ENCODE measurements at places on chromosomes 12 and 14.

DNA sequence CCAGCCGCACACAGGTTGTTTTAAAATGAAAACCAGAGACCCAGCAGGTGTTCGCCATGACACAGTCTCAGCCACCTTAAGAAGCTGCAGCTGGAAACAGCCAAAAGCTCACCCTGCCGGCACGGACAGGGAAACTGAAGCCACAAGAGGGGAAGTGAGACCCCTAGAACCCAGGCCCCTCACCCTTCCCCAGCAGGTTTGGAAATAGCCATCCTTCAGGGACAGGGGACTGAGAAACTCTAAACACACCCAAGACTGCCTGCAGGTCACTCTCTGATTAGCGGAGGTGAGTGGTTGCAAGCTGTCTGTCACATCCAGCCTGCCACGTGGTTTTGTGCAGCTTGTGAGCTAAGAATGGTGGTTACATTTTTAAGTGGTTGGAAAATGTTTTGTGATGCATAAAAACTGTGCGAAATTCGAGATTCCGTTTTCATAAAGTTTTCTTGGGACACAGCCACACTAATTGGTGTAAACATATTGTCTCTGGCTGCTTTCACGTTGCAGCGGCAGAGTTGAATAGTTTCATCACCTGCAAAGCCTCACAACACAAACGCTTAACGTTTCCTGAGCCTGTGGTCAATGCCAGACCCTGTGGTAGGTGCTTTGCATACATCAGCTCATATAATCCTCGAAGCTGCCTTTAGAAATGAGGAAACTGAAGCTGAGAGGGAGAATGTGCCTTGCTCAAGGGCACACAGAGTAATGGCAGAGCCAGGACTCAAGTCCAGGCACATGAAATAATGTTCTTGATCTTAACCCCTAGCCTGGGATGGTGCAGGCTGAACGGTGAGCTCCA, 1.7 kb upstream of the SELPLG start:
- DNase-seq: no peak

DNA sequence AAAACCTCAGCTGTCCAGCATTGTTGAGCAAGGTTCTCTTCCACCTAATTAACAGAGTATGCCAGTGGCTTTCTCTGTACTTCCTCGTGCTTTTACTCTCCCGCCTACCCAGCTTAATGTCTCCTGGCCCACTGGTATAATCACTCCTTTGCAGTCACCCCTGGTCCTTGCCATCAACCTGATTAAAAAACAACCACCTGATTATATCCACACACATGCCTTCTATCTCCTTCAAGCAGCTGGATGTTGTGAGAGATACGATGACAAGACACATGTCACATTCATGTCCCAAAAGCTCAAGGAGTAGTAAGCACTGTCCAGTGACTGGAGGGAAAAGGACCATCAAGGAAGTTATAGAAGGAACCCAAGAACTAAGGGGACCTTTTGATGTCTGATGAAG, 241.3 kb upstream of the GRIP1 start:
- DNase-seq: no peak

- DNase-seq: no peak
Measured at GRCh38 chr14:100767003-100767787, 40.5 kb downstream of the DLK1 start.

DNA sequence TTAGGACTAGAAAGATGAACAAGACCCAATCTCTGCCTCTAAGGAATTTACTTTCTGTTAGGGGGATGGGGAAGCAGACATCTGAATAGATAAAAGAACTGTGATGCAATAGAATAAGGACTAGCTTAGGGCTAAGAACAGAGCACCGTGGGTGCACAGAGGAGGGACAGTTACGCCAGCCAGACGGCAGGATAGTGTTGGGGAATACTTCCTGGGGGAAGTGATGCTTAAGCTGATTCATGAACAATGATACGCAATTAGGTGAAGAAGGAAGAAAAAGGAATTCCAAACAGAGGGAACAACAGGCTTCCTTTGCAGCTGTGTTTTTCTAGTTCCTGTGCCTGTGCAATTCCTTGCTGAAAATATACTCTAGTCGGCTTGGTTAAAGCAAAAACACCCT, 501.1 kb downstream of the APAF1 start:
- DNase-seq: no peak

- DNase-seq: no peak
Measured at GRCh38 chr12:76539727-76540126, 19.8 kb downstream of the OSBPL8 start.

GRCh38 chr12:133058203-133059113, 21.1 kb downstream of the ZNF84 start:
- DNase-seq: no peak

DNA sequence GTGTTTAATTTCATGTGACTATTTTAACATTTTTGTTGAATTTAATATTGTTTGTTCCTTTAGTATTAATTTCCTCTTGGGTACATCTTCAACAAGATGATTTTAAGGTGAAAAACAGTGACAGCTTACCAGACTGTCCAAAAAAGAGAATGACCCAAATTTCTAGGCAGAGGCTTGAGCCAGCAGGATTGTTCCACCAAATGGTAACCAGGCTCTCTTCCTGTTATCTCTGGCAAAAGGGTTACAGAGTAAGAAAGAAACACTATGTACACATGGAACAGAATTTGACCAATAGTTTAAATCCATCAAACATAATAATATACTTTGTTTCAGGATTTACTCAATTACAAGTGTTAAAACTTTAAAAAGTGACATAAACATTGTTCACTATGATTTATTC, 39.0 kb downstream of the YAF2 start:
- DNase-seq: no peak

GRCh38 chr14:89349171-89350008, 67.6 kb downstream of the FOXN3 start:
- peak; percentile 65 for DNase-seq

- DNase-seq: peak; percentile 69
Measured at GRCh38 chr12:1791104-1791841, 29.1 kb upstream of the LRTM2 start.

- DNase-seq: peak; percentile 70
Measured at GRCh38 chr12:48810903-48811431, 7.3 kb upstream of the CACNB3 start.

DNA sequence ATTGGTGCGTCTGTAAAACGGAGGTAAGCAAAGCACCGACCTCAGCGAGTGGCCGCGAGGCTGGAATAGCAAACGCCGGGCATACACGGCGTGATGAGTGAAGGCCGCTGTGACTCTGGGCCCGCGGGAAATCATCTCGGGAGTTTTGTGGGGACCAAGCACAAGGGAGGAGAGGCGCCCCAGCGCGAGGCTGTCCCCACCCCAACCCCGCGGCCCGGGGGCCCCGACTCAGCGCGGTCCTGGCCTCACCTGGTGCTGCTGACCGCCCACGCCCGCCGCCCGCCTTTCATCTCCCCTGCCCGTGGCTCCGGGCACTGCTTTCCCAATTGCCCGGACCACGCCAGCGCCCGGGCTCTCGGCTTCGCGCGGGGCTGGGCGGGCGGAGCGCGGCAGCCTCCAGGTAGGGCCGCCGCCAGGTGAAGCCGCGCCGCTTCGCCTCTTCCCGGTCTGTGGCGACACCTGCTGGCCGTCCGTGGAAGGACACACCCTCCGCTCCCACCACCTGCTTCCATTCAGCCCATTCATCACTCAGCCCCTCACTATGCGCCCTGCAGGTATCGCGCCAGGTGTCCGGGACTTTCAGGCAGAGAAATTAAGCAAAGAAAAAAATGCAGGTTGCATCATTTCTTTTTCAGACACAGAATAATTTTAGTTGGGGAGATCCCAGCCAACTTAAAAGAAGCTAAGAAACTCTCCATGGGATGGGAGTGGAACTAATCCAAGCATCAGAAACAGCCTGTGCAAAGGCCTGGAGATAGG, 360.4 kb downstream of the MED13L start:
- DNase-seq: peak; percentile 1

GRCh38 chr14:106141242-106142220, 615.1 kb downstream of the TMEM121 start:
- DNase-seq: no peak

- no peak for DNase-seq
Measured at GRCh38 chr14:59564366-59564765, 12.2 kb downstream of the CCDC175 start.

- DNase-seq: no peak
Measured at GRCh38 chr14:67373347-67373746, 13.2 kb downstream of the EIF2S1 start.

DNA sequence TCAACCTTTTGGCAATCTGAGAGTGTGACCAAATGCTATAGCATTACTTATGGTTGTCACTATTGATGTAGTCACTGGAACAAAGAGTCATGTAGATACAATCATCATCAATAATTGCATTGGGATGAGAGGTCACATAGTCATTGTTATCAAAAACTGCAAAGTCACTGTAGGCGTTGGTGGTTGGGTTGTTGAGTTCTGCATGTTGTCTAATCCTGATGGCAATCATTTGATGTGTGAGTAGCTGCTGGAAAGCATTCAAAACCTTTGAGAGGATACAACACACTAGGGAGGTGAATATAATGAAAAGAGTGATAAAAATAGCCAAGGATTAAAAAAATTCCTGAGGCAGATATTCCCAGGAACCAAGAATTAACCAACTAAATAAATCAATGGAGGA, 214.7 kb upstream of the SYT10 start:
- no peak for DNase-seq

GRCh38 chr12:107200394-107200793, 107.0 kb upstream of the CRY1 start:
- DNase-seq: peak; percentile 58

GRCh38 chr12:61070640-61071414, 1189.4 kb upstream of the USP15 start:
- DNase-seq: no peak

GRCh38 chr12:64675795-64676194, 65.5 kb downstream of the RASSF3 start:
- peak; percentile 63 for DNase-seq

GRCh38 chr14:104660597-104660996, 28.8 kb upstream of the INF2 start:
- no peak for DNase-seq

DNA sequence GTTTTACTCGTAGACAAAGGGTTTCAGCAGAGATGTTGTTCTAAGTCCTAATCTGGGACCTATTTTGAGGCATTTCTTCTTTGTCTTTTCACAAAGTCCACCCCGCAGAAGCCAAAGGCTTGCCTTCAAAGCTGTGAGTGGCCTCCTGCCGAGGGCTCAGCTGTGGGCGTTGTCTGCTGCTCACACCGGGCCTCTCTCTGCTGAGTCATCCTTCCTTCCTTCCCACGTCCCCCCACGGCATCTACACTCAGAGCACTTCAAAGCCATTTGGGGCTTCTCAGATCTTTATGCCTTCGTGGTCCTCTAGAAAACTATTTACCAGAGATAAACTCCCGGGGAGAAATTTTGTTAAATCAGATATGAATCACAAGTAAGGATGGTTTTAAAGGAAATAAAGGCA, 115.9 kb upstream of the TMPO start:
- DNase-seq: peak; percentile 88

- DNase-seq: no peak
Measured at GRCh38 chr12:15045451-15045850, 72.6 kb downstream of the PDE6H start.

DNA sequence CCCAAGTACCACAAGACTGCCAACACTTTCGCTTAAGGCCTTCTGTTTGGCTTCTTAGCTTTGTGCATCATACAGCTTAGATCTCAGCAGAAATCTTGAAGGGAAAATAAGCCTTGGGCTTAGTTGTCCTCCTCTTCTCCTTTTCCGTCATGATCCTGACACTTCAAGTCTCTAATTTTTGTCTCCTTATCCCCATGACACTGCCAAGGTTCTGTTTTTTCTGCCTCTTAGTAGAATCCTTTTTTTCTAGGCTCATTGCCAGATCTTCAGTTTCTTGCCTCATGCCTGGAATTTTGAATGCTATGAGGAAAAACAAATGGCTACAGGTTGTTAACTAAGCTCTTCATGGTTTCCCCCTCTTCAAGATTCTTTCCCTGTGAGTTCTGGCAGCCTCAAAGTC, 450.4 kb downstream of the LRFN5 start:
- peak; percentile 32 for DNase-seq

DNA sequence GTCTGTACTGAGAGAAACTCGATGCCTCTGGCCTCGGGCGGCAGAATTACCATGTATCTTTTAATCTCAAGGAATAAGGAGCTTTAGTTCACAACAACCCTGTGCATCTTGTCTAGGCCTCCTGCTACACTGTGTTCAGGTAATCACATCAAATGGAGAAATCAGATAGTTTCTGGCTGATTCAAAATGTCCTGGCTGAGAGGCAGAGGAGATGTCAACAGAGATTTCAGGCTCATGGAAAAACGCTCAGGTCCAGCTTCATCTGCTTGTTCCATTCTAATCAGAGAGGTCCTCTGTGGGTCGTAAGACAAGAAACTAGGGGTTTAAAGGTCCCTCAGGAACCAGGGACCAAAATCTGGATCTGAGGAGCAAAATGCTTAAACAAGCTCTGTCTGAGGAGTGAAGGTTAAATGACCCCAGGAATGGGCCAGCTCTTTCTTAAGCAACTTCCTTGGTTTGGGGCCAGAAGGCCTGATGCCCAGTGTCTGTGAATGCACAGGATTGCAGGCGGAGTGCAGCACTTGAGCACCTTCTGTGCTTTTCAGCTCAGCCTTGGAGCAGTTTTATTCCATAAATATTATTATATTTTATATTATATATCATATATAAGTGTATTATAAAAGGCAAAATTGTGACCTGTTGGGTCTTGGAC, 170.2 kb upstream of the PRICKLE1 start:
- DNase-seq: peak; percentile 50

DNA sequence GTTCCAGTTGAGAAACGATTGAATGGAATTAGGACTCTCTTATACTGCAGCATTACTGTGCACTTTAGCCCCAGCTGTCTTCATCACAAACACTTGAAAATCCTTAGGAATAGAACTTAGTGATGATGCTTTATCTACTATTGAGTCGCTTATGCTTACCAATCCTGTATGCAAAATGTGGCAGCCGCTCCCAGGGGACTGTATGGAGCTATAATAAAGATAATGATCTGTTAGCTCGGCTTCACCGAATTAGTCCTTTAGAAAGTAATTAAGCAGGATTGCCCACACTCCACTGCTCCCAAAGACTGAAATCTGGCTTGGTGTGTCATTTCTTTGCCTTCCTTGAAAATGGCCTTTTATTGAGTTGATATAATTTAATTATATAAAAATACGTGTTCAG, 10.6 kb downstream of the EML1 start:
- no peak for DNase-seq

DNA sequence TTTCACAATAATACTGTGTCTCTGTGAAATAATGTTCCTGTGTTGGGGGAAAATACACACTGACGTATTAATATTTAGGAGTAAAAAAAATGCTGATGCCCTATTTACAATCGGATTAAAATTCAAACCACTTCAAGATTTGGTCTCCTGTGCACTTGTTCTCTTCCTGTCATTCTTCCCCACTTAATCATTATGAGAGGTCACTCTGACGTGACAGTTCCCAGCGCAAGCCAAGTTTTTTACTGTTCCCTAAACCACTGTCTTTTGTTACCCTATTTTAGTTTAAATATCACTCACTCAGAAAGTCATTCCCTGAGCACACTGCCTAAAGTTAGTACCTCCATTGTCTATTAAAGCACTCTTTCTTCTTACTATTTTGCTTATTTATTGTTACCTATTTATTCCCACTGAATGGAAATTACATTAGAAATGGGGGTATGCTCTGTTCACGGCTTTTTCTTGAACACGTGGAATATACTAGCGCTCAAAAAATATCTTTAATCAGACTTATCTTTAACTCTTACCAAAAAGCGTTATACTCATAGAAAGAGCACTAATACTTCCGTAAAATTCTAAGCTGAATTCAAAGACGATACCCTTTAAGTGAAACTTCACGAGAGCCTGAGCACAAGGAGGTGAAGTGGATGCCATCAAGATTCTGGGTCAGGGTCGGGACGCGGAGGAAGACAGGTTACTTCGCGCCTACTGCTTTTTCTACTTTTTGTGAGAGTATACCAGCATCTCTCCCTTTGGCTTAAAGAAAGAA, 670 bp upstream of the PSMA3 start:
- DNase-seq: peak; percentile 7

- DNase-seq: no peak
Measured at GRCh38 chr14:54325766-54326165, 71.0 kb upstream of the CDKN3 start.
